ENCODE measurements at places on chromosomes 1 and 21.

DNA sequence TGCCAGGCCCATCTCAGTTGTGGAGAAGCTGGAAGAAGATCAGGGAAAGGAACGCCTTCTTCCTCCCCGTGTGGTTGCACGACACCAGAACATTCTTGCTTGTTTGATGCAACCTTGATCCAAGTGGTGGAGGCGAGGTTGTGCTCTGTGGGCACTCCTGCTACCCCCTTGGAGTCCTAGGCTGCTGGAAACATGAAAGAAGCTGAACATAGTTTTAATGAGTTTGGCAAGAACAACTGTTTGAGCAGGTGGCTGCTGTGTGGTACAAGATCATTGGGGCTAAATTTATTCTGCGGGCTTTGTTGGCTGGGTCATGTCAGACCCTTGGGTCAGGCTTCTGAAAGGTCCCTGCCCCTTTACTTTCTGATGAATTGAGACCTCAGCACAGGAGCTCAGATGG is 5.9 kb downstream of the KAZN start:
- no peak for DNase-seq

- DNase-seq: no peak
Observed at GRCh38 chr1:207852576-207853371, 58.2 kb downstream of the CD34 start.

GRCh38 chr1:178039891-178040290 is 54.0 kb upstream of the RASAL2 start:
- no peak for DNase-seq

DNA sequence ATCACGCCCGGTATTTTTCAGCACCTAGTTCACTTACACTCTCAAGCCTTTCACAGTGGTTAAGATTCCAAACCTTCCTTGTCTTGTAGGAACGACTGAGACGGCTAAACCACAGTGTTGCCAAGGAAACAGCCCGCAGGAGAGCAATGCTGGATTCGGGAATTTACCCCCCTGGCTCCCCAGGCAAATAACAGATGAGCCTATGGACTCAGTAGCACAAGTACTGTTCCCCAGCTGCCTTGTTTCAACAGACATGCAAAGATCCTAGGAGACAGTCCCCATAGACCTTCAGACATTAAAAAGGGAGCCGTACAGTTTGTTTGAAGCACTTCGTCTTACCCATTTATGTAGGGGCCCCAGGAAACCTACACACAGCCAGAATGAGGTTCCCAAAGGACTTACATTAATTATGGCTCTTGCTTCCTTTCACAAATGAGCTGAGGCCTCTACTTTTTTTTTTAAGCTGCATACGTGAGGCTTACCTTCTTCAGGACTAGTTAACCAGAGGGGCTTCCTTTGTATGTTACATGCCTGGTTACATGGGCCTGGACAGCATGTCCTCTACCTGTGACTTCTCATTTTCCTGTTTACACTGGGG is 2.7 kb downstream of the SNAPIN start:
- DNase-seq: no peak

DNA sequence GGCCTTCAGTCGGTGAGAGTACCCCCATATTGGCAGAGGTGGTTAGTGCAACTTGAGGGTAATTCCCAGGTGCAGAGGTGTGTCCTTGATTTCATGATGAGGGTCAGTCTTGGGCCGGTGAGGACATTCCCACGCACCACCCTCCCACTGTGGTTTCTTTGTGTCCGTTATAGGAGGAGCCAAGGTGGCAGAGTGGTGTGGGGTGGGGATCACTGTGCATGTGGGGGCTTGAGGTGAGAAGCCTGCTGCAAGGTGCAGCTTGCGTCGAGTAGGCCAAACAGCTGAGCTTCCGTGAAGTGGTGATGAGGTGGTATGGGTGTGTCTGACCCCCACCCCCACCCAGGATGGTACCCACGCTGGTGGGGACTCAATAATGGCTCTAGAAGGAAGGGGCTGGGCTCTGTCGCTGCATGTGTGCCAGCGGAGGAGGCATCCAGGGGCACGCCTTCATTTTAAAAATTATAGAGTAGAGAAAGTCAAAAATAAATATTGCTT is 6.2 kb downstream of the PTPRF start:
- DNase-seq: no peak

DNA sequence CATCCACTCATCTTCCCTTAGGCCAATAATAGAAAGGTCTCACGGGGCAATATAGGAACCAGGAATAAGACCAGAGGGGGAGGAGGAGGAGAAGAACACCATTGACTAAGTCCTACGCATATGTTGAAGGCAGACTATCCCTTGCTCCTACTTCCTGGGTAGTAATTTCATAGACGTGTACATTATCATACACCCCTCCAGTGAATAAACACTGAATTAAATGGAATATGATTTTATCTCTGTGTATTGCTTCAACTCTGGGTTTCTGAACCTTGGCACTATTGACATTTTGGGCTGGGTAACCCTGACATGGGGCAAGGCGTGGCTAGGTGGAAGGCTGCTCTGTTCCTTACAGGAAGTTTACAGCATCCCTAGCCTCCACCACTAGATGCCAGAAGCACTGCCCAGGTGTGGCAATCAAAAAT is 17.3 kb upstream of the FHAD1 start:
- DNase-seq: no peak

GRCh38 chr1:32112806-32113375 is 5.0 kb downstream of the KPNA6 start:
- DNase-seq: no peak

DNA sequence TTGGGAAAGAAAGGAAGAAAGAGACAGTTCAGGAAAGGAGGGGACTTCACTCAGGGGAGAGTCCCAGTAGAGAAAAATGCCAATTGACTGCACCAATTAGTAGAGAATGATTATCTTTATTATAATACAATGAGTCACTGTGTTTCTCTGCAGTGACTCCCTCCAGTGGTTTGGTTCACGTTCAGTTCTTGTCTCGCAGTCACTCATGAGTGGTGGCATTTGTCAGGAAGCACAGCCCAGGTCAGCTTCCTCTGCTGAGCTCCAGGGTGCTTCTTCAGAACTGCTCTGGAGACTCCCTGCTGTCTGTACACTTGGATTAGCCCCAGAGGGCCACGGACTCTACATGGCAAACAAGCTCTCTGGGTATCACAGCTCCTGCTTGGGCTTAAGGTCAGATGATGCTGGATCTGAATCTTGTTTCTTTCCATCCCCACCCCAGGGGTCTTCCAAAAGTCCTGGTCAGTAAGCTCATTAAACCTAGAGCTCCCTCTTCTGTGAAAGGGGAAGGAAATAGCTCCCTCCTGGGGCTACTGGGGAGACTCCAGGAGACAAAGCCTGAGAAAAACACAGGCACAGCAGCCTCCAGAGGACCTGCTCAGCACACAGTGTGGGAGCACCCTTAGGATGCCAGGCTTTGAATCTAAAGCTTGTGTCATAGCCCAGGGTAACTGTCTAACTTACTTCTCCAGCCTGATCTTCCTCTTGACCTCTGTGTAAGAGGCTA is 619.0 kb downstream of the AJAP1 start:
- DNase-seq: no peak

DNA sequence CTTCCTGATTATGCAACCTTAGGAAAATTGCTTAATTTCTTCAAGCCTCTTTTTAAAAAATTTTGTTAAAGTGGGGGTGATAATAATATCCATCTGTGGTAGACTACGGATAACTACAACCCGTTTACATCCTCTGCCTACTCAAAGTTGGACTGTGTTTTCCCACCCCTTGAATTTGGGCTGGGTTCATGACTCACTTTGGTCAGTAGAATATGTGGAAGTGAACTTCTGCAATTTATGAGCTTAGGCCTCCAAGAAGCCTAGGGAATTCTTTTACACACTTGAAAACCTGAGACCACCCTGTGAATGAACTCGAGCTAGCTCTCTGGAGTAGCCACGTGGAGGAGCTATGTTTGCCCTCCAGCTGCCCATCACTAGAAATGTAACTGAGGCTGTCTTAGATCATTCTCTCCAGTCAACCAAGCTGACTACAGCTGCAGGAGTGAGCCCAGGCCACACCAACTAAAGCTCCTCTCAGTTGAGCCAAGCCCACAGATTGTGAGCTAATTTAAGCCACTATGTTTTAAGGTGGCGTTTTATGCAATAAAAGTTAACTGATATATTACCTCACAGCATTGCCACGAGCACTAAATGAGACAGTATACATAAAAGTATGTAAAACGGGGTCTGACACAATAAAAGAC is 29.6 kb upstream of the CACHD1 start:
- DNase-seq: no peak

DNA sequence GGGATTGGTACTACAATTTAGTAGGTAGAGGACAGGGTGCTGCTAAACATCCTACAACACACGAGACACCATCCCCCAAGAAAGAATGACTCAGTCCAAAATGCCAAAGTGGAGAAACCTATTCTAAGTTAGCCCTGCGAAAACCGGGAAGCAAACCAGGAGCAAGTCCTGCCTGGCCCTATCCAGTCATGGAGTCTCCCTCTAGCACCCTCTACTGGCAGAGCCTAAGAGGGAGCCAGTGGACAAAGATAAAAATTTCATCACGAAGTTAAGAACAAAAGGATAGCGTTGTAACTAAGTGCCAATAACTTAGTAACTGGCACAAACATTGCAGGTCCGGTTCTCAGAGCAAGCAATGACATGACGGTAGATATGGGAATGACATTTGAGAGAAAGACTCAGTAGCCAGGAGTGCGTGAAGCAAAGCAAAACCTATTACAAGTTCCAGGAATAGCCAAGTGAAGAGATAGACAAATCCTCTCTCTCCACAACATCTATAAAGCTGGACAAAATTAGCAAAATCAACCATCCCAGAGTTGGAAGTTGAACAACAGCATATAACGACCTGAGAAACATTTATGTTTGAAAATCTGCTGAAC is 383.5 kb downstream of the OMA1 start:
- no peak for DNase-seq

Data from activated CD8-positive, alpha-beta memory T cell treated with anti-CD3 and anti-CD28 coated beads for 48 hours (primary cell).